HCT116 (cell line): ENCODE measurements at places on chromosomes 1 and 21. TPM values are rescaled to one million over a fixed set of nuclear protein-coding genes. Genes with fewer than 3 reads are reported as not detected.

GRCh38 chr1:179938752-179939151 is 15.9 kb upstream of the CEP350 start:
- no peak overlapping the region for H3K4me3 ChIP-seq
- no peak for DNase-seq
- no peaks in the 10 kb centered on the region for H3K4me1 ChIP-seq
- no peaks in the 10 kb centered on the region for H3K27me3 ChIP-seq

GRCh38 chr1:203364094-203364801 is 13.3 kb upstream of the FMOD start:
- H3K36me3 ChIP-seq: no peaks in the 10 kb centered on the region
- no peak overlapping the region for H3K27ac ChIP-seq
- no peak overlapping the region for H3K4me3 ChIP-seq

DNA sequence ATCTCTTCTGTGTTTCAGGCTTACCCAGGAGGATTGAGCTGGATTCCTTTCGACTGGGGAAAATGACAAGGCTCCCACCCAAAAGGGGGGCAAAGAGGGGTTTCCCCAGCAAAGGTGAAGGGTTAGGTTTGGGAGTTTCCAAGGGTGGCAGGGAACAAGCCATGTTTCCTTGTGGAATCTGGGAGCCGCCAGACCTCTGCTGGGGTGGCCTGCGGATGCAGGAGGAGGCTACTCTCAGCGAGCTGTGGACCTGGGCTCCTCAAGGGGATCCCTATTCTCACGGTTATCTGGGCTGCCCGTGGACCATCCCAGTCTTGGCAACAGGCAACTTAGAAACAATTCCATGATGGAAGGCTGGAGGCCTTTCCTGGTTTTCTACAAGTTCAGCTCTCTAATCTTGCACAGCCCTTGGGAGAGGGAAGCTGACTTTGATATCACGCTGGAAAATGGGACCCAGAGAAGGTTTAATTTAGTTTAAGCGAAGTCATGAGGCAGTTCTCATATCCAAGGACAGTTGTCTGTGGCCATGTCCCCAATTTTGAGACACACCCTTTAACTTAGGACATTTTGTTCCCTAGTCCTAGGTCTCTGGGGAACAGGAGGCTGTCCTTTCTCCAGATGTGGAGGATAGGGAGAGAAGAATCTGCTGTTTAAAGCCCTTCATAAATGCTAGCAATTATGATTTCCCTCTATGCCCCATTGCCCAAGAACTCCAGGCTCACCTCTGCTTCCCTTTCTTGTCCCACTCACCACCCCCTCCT is 24.7 kb upstream of the STUM start:
- peaks cover 3% of the 10 kb centered on the region; the same call in 1 of the 2 replicates for H3K27me3 ChIP-seq
- H3K4me1 ChIP-seq: peaks cover 11% of the 10 kb centered on the region; the same call in 1 of the 2 replicates
- no peak overlapping the region for H3K4me3 ChIP-seq
- H3K27ac ChIP-seq: no peak overlapping the region
- no peak for DNase-seq

- no peaks in the 10 kb centered on the region for H3K27me3 ChIP-seq
- H3K4me1 ChIP-seq: no peaks in the 10 kb centered on the region
- H3K4me3 ChIP-seq: no peak overlapping the region
- peaks cover 13% of the 10 kb centered on the region; the same call in 1 of the 2 replicates for H3K36me3 ChIP-seq
- no peak overlapping the region for H3K27ac ChIP-seq
Measured at GRCh38 chr1:19420606-19421005, 64.7 kb downstream of the CAPZB start.

- H3K27me3 ChIP-seq: no peaks in the 10 kb centered on the region
- DNase-seq: no peak
- H3K4me3 ChIP-seq: no peak overlapping the region
- no peaks in the 10 kb centered on the region for H3K36me3 ChIP-seq
- H3K4me1 ChIP-seq: no peaks in the 10 kb centered on the region
Measured at GRCh38 chr21:26041431-26042180, 129.0 kb downstream of the APP start.

DNA sequence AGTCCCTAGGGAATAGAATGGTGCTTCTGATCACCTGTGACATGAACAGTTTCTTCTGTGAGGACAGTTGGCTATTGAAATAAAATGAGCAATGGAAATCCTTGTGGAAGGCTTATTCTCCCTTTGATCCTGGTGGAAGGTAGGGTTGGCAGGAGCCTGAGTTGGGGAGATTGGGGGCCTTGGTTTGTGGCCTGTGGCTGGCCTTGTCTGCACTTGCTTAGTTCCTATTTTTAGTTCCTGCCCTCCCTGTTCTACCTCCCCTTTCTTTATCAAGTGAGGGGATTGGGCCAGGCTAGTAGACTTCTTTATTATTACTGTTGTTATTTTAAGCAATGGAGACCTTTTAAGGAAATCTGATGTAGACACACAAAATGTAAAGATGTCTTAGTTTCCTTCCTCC is 8.2 kb downstream of the DMRTB1 start:
- no peak overlapping the region for H3K27ac ChIP-seq
- H3K27me3 ChIP-seq: no peaks in the 10 kb centered on the region
- no peaks in the 10 kb centered on the region for H3K36me3 ChIP-seq
- DNase-seq: no peak
- no peak overlapping the region for H3K4me3 ChIP-seq

DNA sequence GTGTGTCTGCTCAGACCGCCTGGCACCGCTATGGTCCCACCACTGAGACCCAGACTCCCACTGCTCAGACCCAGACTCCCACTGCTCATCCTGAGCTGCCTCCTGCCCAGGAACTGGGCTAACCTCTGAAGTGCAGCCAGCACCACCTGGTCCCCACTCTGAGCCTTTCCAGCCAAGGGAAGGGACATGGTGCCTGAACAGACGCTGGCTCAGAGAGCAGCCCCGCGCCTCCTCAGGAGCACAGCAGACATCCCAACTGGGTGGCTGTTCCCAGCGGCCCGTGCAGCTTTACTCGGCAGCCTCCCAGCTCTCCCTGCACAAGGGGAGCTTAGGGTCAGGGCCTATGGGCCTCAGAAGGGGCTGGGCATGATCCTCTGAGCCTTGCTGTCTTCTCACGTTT is 27.8 kb upstream of the CNTN2 start:
- no peaks in the 10 kb centered on the region for H3K4me1 ChIP-seq
- DNase-seq: no peak
- no peak overlapping the region for H3K27ac ChIP-seq
- no peaks in the 10 kb centered on the region; the same call in 1 of the 2 replicates for H3K27me3 ChIP-seq
- H3K36me3 ChIP-seq: no peaks in the 10 kb centered on the region

DNA sequence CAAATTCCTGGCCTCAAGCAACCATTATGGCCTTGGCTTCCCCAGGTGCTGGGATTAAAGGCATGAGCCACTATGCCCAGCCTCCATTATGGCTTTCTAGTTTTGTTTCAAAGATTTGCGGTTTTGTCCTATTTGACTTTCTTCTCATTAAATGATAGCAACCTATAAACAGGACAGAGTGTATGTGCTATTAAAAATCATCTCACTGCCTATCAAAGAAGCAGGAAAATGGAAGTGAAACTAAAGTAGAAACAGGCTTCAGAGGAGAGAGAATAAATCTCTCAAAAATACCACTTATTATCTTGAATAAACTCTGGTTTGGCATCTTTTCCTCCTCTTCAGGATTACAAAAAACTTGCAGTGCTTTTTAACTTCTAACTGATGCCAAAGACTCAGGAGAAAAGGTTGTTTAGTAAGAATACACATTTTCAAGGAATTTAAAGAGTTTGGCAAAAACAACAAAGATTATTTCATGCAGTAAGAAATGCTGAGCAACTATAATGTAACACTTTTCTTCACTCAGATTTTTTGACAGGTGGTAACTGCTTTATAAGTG is 28.7 kb downstream of the ACBD3 start:
- H3K36me3 ChIP-seq: peaks cover 26% of the 10 kb centered on the region
- H3K27ac ChIP-seq: no peak overlapping the region
- no peak overlapping the region for H3K4me3 ChIP-seq
- no peaks in the 10 kb centered on the region for H3K4me1 ChIP-seq
- H3K27me3 ChIP-seq: no peaks in the 10 kb centered on the region
- no peak for DNase-seq

- H3K27ac ChIP-seq: no peak overlapping the region
- no peaks in the 10 kb centered on the region for H3K36me3 ChIP-seq
- no peak overlapping the region for H3K4me3 ChIP-seq
- no peak for DNase-seq
- peaks cover 6% of the 10 kb centered on the region; the same call in 1 of the 2 replicates for H3K27me3 ChIP-seq
- no peaks in the 10 kb centered on the region for H3K4me1 ChIP-seq
Measured at GRCh38 chr21:17650292-17650691, 37.6 kb upstream of the BTG3 start.

The BATF3 gene
- 4.8 TPM for total RNA-seq

The SLC2A5 gene
- total RNA-seq: not detected

The ADGRB2 gene
- 10.1 TPM for total RNA-seq

The LAMC2 gene
- 22.2 TPM for total RNA-seq

The SERPINC1 gene
- total RNA-seq: 0.61 TPM

The NBPF15 gene
- 27.7 TPM for total RNA-seq

The CDC73 gene
- 63.2 TPM for total RNA-seq

The KRTAP7-1 gene
- total RNA-seq: not detected

The KRTAP12-2 gene
- total RNA-seq: not detected
